Suprapubic skin (tissue), 4 donors: ENCODE measurements at places on chromosomes 5 and 9.

GRCh38 chr9:89750117-89750791, 145.4 kb downstream of the GADD45G start:
- DNase-seq: no peak

DNA sequence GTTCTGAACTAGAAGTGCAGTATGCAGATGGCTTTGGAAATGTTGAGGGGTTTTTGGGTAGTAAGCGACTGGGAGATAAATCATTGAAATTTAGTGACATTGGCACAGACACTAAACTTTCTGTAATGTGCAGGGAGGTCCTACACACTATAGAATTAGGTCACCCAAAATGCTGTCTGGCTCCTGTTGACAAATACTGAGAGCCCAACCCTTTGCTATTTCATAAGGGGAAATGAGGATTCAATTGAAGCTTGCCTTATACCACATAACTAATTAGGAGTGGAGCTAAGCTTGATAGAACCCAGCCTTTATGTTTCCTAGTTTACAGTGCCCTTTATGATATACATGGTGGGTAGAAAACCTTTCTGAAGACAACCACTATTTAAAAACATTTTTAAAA, 22.6 kb downstream of the HMGXB3 start:
- no peak for DNase-seq

DNA sequence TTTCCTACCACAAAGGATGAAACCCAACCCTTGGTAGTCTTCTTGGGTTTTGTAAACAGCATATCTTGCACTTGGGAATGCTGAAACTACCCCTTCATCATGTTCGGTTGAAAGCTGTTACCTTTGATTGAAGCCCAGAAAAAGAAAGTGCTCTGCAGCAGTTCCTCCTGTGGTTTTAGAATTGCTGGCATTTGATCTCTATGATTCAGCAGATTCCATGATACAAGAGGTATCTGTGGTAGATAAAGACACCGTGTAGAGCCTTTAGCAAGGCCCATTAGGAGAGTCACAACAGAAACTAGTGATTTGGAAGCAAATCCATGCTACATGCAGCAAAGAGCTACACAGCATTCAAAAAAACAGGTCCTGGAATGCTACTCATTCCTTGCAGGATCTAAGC, 557.0 kb downstream of the TLE1 start:
- DNase-seq: no peak

DNA sequence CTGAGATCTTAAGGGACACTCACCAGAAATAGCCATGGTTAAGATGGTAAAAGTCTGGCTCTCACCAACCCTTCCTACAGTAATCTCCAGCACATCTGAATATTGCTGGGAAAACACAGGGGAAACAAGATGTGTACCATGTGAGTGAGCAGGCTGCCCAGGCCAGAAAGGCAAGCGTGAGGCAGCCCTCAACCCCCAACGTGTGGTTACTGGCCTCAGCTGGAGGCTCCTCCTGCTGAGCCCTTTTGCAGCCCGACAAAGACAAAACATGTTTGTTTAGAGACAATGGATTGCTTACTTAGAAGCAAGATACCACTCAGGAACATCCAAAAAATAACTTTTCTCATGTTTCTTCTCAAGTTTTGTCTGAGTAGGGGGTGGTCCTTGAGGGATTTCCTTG, 16.6 kb downstream of the ZFP62 start:
- DNase-seq: no peak

DNA sequence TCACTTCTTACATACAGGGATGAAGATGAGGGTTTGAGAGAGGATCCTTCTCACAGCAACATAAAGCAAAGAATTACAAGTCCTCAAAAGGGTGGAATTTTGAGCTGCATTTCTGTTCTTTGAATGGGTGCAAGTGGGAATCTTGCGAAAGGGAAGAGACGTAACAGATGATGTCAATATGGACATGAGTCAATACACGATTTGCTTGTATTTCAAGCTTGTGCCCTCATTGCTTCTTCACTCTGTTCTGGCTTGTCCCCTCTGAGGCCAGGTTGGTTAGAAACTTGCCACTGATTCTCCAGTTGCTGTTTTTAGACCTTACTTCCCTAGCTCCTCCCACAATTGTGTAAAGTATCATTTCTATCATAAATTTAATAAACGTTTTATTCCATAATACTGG, 104.8 kb upstream of the CLINT1 start:
- no peak for DNase-seq

DNA sequence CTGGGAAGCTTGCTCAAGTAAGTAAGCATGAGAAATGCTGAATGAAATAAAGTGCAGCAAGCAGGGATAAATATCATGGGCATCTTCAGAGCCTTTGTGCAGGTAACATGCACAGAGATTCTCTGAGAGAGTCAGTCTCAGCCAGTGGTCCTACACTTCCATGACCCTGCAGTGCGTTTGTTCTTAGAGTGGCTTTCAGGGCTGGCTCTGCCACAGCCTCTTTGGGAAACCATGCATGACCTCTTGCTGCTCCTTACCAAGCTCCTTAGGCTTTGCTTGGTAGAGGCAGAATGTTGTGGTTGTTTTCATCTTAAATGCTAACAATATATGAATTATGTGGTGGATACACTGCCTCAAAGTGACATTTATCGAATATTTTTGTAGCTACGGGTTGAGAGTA, 5.4 kb downstream of the SYK start:
- no peak for DNase-seq
